Effector memory CD4-positive, alpha-beta T cell (primary cell): ENCODE measurements at places on chromosomes 3 and 15.

DNA sequence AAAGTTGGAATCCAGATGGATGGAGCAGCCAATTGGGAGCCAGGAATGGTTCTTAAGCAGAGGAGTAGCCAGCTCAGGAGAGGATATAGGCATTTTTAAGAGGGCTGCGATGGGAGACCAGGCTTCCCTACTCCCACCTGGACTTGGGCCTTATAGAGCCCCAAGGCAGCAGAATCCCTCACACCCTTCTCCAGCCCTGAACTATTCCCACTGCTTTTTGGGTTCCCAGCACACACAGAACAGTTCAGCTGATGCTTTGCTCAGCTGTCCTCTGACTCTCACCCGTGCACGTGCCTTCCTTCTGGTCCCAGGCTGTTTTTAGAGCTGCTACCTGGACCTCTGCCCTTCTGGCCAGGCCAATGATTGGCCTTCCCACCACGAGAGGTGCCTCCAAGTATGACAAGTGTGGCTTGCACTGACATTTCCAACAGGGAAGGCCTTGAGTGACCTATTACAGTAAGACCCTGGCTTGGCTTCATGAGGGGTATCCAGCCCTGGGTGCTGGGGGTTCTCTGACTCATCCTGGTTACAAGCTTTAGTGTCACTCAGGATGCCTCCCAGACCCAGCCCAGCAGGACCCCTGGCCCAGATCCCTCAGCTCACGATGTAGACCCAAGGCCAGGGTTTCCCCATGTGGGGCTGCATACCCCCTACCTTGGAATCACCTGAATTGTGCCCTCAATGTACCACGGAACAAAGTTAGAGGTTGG, 25.2 kb downstream of the NOX5 start:
- H3K4me3 ChIP-seq: no peak overlapping the region
- H3K27ac ChIP-seq: no peak overlapping the region
- H3K27me3 ChIP-seq: no peaks in the 10 kb centered on the region
- no peaks in the 10 kb centered on the region for H3K36me3 ChIP-seq

DNA sequence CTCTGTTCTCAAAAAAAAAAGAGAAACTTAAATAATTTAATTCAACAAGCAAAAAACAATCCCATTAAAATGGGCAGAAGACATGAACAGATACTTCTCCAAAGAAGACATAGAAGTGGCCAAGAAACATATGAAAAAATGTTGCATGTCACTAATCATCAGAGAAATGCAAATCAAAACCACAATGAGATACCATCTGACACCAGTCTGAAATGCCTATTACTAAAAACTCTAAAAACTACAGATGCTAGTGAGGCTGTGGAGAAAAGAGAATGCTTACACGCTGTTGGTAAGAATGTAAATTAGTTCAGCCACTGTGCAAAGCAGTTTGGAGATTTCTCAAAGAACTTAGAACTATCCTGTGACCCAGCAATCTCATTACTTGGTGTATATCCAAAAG, 382.9 kb downstream of the OTOL1 start:
- H3K27ac ChIP-seq: no peak overlapping the region
- H3K4me1 ChIP-seq: no peaks in the 10 kb centered on the region
- no peak overlapping the region for H3K4me3 ChIP-seq
- no peaks in the 10 kb centered on the region for H3K36me3 ChIP-seq
- no peaks in the 10 kb centered on the region for H3K27me3 ChIP-seq
- DNase-seq: no peak

GRCh38 chr3:12829886-12830784, 11.2 kb downstream of the RPL32 start:
- H3K36me3 ChIP-seq: peaks cover 38% of the 10 kb centered on the region
- H3K27ac ChIP-seq: no peak overlapping the region
- no peak for DNase-seq

- no peaks in the 10 kb centered on the region for H3K36me3 ChIP-seq
- H3K4me1 ChIP-seq: no peaks in the 10 kb centered on the region
- no peak overlapping the region for H3K27ac ChIP-seq
- no peak for DNase-seq
- no peak overlapping the region for H3K4me3 ChIP-seq
- H3K27me3 ChIP-seq: no peaks in the 10 kb centered on the region
These were observed 173.8 kb downstream of the ADAMTS17 start for GRCh38 chr15:100167884-100168375.

DNA sequence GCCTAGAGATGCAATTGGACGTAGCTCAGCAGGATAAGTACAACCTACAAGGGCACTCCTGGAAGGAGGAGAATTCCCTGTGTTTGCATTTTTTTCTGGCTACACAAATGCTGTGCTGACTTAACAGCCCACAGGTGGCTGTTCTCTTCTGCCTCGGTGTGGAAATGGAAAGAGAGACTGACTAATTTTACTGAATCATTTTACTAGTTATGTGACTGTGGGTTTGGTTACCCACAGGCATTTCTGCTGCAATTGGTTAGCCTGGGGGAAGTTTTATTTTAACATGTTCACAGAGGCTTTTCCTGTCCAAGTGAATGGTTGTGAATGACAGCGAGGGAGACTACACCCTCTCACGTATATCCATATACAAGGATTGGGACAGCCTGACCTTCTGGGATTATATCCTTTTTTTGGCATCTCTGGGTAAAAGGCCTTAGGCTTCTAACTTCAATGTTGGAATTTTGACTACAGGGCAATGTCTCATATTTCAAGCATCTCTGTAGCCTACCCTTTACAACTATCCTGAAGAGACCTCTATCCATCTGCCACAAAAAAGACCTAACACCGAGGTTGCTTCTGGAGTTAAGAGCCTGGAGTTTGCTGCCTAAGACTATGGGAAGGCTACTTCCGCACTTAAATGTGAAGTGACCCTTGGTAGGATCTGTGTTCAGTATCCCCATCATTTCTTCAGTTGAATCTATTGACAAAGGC, 67.2 kb upstream of the TP63 start:
- no peaks in the 10 kb centered on the region for H3K27me3 ChIP-seq
- H3K4me1 ChIP-seq: no peaks in the 10 kb centered on the region
- no peak overlapping the region for H3K27ac ChIP-seq
- H3K4me3 ChIP-seq: no peak overlapping the region
- H3K36me3 ChIP-seq: no peaks in the 10 kb centered on the region

DNA sequence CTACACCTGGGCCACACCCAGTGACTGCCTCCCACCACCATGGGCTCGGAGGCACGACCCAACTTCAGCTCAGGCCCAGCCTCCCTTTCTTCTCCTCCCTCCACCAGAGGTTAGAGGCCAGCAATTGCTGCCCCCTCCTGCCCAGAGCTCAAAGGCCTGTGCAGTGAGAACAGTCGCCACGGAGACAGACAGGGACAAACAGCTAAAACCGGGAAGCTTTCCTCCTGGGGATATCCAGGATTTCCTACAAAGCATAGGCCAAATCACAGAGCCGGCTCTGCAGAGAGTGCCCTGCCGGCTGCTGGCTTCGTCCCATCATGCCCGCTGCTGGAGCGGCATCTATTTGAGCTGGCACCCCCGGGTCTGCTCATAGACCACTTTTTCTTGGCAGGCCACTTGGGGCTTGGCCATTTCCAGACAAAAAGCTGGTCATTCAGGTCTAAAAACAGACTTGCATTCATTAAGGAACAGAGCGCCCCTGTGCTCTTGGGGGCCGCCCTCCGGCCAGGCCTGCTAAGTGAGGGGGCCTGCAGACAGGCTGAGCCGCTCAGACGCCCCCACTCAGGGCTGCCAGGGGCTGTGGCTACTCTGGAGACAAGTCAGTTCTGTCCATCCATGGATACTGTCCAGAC, 17.5 kb downstream of the GRAMD2A start:
- no peaks in the 10 kb centered on the region for H3K27me3 ChIP-seq
- H3K36me3 ChIP-seq: no peaks in the 10 kb centered on the region
- H3K4me3 ChIP-seq: no peak overlapping the region

GRCh38 chr3:140546649-140547048, 131.2 kb upstream of the TRIM42 start:
- no peaks in the 10 kb centered on the region for H3K36me3 ChIP-seq
- H3K27ac ChIP-seq: no peak overlapping the region
- no peaks in the 10 kb centered on the region for H3K4me1 ChIP-seq

GRCh38 chr3:58104151-58104550, 95.9 kb downstream of the FLNB start:
- H3K4me3 ChIP-seq: no peak overlapping the region
- no peak for DNase-seq
- no peaks in the 10 kb centered on the region for H3K27me3 ChIP-seq
- no peaks in the 10 kb centered on the region for H3K4me1 ChIP-seq

DNA sequence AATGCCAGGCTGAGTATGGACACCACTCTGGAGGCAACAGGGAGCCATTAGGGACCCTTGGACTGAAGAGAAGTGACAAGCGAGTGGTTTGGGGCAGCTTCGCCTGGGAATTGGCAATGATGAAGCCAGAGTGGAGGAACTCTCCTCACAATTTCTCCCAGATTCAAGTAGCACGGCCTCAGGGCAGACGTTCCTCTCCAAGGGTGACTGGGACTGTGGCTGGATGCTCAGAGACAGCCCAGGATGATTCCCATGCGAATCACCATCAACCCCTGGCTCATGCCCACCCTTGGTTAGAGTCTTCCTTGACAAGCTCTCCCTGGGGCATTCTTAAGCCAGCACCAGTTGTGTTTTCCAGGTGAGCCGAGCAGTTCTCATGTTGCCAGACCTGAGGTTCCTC, 16.3 kb upstream of the DOCK3 start:
- H3K27me3 ChIP-seq: no peaks in the 10 kb centered on the region
- H3K27ac ChIP-seq: no peak overlapping the region
- no peaks in the 10 kb centered on the region for H3K4me1 ChIP-seq
- no peaks in the 10 kb centered on the region for H3K36me3 ChIP-seq

DNA sequence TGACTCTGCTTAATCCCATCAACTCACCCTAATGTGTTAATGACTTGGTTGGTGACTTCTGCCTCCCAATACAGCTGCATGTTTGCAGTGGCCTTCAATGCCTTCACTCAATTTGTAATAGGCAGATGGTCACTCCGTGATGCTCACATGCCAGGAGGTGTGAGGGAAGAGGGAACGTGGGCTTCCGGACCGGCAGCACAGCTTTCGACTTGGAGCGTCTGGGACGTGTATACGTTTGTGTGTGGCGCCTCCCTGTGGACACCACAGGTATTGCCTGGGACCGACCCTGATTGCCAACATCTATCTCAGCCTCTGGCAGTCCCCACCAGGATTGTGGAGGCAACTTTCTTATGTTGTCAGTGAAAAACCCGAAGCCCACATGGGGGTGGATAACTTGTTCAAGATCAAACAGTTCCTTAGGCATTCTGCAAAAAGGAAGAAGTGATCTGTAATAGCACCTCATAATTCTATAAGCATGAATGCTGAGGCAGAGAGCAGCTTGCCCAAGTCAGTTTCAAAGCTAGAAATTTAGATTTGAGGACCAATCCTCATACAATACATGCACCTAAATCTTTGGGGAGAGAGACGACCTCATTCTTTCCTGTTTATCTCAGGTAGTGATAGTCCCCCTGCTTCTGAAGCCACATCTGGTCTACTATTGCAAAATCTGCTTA, 16.9 kb downstream of the MRPL46 start:
- H3K27me3 ChIP-seq: no peaks in the 10 kb centered on the region
- DNase-seq: no peak
- H3K27ac ChIP-seq: no peak overlapping the region
- H3K36me3 ChIP-seq: no peaks in the 10 kb centered on the region
- H3K4me1 ChIP-seq: no peaks in the 10 kb centered on the region
- no peak overlapping the region for H3K4me3 ChIP-seq

DNA sequence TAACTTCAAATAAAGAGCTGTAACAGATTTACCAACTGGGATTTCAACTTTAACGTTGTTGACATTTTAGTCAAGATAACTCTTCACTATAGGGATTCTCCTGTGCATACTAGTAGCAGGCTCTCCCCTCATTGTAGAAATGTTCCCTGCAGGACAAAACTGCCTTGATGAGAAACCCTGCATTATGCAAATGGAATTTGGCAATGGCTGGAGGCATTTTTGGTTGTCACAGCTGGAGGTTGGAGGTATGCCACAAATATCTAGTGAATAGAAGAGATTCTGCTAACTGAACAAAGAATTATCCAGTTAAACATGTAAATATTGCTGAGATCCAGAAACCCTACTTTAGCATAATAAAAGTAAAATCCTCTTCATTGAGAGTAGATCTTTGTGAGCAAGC, 928.8 kb upstream of the ALCAM start:
- H3K27me3 ChIP-seq: no peaks in the 10 kb centered on the region
- no peak overlapping the region for H3K27ac ChIP-seq
- no peak for DNase-seq

DNA sequence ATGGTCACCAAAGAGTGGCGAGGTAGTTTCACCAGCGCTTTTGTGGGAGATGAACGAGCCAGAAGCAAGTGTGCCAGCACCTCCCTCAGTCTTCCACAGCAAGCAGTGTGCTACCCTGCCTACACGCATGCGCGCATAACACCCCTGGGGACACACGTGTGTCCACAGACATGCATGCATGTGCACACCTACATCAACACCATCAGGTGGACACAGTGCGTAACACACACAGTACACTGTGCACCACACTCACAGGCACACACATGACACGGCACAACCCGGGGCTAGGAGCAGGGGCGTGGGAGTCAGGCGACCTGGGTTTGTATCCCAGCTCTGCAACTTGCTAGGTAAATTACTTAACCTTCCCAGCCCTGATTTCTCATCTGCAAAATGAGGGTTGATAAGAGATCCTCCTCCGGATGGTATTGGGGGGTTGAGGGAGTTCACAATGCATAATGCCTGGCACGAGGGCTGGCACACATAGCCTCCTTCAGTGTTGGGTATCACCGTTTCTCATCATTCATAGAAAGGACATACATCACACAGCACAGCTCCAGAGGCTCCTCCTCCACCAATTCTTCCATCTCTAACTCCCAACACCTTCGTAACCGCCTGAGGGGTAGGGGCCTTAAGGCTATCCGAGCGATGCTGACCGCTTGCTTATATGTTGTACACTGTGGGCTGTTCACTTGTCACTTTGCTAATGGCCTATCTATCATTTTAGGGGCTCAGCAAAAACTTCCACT, 174.9 kb downstream of the SMAD6 start:
- no peaks in the 10 kb centered on the region for H3K36me3 ChIP-seq
- no peaks in the 10 kb centered on the region for H3K4me1 ChIP-seq
- DNase-seq: no peak
- H3K27ac ChIP-seq: no peak overlapping the region

DNA sequence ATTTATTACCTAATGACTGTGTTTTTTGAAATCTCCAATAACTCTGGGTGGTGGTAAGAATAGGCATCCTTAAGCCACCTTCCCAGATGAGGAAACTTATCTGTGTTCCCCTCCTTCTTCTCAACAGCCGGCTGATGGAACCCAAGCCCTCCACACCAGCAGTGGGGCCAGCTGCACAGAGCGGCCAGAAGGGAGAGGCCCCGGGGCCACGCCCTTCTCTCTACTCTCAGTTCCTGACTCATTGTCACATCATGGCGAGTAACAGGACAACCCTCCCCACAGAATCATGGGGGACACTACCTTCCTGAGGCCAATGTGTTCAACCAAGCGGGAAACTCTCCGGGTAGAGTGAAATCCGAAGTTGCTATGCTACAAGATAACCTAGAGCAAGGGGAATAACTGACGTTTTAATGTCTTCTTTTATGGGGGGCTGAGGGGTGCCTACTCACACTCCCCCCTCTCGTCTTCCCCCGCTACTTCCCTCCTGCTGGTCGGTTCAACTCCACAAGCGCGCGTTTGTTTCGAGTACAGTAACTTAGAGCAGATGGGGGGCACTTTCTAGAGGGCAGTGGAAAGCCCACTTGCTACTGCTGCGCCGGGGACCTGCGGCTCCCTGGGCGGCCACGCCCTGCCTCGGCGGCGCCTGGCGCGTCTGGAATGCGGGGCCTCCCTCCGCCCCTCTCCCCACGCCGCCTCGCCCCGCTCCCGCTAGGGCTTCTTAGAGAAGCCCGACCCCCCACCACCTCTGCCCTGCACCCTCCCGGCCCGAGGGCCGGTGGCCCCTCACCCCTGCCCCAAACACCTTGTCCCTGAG, 621 bp downstream of the ANXA2 start:
- peak; percentile 38 for DNase-seq
- peak overlapping the region; percentile 87 for H3K4me3 ChIP-seq
- H3K27ac ChIP-seq: peak overlapping the region; percentile 81
- no peaks in the 10 kb centered on the region for H3K27me3 ChIP-seq
- H3K4me1 ChIP-seq: peaks cover 51% of the 10 kb centered on the region
- H3K36me3 ChIP-seq: no peaks in the 10 kb centered on the region
